Inflammatory macrophage treated with lipopolysaccharide for 1 hour (primary cell): ENCODE measurements at places on chromosomes 5 and 9.

DNA sequence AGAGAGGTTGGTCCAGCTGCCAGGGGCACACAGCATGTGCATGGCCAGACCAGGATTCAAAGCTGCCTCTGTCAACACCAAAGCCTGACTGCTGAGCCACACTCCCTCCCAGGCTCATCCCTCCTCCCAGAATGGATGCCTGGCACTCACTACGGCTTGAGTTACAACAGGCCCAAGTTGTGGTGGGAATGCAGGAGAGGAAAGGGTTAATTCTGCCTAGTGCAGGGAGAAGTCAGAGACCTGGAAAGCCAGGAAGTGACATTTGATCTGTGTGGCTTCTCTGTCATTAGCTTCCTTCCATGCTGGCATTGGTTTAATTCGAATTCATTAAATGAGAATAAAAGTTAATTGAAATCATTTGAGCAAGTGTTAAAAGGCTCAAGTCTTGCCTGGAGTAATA, 150.0 kb downstream of the NSG2 start:
- DNase-seq: no peak

DNA sequence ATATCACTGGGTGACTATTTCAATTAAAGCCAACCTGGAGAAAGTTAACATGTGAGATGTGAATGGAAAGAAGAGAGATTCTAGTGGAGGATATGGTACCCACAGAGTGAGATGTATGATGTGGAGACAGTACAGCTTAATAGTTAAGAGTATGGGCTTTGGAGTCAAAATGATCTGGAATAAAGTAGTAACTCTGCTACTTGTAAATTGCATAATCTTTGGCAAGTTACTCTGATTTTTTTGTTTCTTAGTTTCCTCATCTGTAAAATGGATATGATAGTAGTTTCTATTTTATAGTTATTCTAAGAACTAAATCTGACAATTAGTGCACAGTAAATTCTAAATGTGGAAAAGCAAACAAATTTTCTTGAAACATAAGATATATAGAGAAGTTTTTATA, 79.2 kb downstream of the ISOC1 start:
- no peak for DNase-seq

- no peak for DNase-seq
Observed at GRCh38 chr5:87768190-87768589, 355.5 kb upstream of the CCNH start.

DNA sequence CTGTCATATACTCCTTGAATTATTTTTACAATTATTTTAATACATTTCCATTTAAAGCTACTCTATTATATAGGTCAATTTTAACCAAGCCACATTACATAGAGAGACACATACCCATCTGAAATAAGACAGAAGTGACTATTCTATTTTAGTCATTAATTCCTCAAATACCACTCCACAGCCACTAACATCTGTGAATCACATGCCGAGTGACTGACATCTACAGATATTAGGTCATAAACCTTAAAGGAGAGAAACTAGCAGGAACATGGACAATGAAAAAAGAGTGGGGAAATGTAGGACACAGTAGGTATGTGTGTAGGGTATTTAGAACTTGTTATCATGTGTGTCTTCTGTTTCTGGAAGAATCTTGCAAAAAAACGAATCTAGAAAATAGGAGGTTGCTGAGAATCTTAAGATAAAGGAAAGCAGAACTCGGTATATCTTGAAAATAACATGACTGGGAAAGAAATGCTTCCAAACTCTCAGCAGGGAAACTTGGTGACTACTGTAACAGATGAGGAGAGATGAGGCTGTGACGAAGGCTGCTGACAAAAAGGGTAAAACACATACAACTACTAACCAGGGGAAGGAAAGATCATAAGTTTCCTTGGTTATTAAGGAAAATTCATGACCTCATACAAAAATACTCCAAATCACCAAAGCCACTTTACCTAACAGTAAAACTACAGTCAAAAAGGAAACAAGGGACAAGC, 84.6 kb downstream of the PLPP1 start:
- DNase-seq: no peak

DNA sequence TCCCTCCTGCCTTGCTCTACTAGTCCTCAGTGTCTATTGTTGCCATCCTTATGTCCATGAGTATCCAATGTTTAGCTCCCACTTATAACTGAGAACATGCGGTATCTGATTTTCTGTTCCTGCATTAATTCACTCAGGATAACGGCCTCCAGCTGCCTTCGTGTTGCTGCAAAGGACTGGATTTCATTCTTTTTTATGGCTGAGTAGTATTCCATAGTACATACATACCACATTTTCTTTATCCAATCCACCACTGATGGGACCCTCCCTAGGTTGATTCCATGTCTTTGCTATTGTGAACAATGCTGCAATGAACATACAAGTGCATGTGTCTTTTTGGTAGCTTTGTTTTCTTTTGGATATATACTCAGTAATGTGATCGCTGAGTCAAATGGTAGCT, 50.4 kb downstream of the FNIP1 start:
- no peak for DNase-seq

GRCh38 chr5:180135128-180135955, 63.8 kb upstream of the RNF130 start:
- peak; percentile 93 for DNase-seq

- no peak for DNase-seq
Observed at GRCh38 chr5:146342882-146343865, 4.5 kb downstream of the POU4F3 start.

- no peak for DNase-seq
Observed at GRCh38 chr9:127215268-127216209, 49.0 kb upstream of the GARNL3 start.

GRCh38 chr5:1477341-1477740, 32.1 kb upstream of the SLC6A3 start:
- DNase-seq: peak; percentile 89

DNA sequence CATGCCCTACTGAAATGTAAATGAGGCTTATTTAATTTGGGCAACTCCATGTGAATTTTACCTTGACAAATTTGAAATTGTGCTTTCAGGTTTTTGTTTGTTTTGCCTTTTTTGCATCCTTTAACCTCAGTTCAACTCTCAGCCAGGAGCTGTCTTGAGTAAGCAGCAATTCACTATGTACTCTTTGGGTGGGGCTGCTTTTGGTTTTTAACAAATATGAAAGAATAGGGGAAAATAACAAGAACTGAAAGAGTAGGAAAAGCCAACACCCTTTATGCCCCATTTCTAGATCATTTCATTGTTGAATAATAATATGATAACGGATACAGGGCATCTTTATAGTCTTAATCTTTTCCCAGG, 192.0 kb downstream of the ARHGAP26 start:
- peak; percentile 11 for DNase-seq

GRCh38 chr5:118557251-118557661, 431.1 kb downstream of the DTWD2 start:
- DNase-seq: no peak
